B cell (primary cell): ENCODE measurements at places on chromosomes 1 and 21. TPM values are rescaled to one million over a fixed set of nuclear protein-coding genes. Genes with fewer than 3 reads are reported as not detected.
A peak's percentile ranks its signal among the peaks of the same experiment; 100 is the strongest.

Gene CD1B
- 0.09 and 0.17 TPM in 2 replicates for polyA plus RNA-seq

DNA sequence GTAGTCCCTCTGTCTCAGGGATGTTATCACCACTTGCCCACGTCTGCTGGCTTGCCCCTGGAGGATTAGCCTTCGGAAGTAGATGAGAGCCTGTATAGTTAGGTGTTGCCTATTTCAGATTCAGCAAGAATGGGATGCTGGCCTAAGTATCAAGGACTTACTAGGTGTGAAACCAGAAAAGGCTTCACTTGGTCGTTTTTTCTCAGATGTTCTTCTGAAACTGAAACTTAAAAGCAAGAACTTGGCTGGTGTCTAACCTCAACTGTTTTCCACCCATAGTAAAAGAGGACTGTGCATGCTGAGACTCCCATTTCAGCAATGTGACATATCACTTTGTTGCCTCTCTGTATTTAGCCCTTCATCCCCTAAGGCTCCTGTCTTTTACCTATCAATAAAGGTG is 67.0 kb upstream of the LRRC53 start:
- peak; percentile 4 for DNase-seq

GRCh38 chr1:200351425-200351824 is 58.4 kb downstream of the ZNF281 start:
- no peak for DNase-seq

- DNase-seq = no peak
Observed at GRCh38 chr1:43992232-43992995, 1.0 kb downstream of the CCDC24 start.

DNA sequence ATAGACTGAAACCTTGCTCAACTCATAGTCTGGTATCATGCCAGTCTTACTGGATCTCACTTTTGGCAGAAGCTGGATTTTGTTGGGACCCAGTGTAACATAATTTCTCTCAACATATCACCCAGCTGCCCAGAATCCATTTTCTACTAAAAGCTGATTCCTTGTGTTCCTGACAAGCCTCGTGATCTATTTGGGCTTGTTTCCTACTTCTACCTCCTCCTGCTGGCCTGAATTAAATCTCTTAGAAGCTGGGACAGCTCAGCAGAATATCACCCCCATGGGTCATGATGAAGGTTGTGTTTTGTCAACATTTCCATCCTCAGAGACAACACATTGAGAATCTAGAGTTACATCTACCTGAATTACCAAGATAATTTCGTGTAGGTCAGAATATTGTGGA is 7.7 kb downstream of the GOLT1A start:
- no peak for DNase-seq

Gene CFAP57
- 0.07 and 0.16 TPM in 2 replicates for polyA plus RNA-seq

DNA sequence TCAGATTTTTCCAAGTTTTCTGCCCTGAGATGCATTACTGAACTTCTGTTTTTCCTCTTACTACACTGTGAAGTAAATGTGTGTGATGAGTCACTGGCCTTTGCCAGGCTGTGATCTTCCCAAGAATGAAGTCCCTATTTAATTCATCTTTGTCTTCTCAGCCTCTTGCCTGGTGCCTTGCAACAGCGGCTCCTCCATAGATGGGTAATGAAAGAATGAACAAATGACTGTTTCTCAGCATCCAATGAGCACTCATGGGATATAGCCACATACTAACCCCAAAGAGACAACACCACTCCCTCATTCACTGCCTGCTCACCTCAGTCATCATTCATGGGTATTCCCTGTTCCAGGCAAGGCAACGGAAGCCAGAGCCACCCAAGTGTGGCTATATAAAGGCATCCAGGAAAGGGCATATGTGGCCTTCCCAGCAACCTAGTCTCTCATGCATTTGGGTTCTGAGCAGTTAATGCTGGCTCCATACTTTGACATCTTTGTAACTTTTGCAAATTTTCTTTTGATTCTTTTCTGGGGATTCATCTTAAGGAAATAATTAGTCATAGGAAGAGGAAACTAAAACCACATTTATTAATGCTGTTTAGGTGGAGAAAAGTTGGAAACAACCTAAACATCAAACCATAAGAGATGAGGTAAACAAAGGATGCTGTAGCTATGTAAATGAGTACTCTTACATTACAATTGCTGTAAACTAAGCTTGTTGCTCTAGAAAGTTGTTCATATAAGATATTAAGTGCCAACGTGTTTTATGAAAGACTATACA is 71.9 kb downstream of the HIVEP3 start:
- DNase-seq = no peak
